ENCODE measurements at places on chromosomes 7 and 10.

GRCh38 chr10:103605359-103606096 lies 112.0 kb downstream of the NEURL1 start:
- DNase-seq = peak; percentile 60

- no peak for DNase-seq
Measured at GRCh38 chr7:131879424-131879823, 323.0 kb upstream of the PODXL start.

- no peak for DNase-seq
Measured at GRCh38 chr7:158416283-158416933, 171.2 kb downstream of the PTPRN2 start.

DNA sequence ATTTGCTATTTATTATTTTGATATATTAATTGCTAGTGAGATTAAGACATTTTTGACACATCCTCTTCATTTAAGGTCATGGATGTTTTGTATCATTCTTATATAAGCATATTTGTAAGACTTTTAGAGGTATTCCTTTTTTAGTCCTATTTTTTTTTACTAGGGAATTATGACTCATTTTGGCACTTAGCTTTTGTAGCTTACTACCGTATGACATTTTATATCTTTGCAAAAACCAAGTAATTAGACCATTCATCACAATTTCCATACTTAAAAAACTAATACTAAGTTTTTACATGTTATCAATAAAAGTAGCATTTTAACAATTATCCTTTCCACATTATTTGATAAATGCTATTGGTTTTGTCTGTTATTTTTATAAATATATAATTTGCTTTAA lies 41.6 kb downstream of the BMPR1A start:
- DNase-seq = peak; percentile 34

- no peak for DNase-seq
Measured at GRCh38 chr10:117689566-117689965, 147.0 kb downstream of the EMX2 start.

- DNase-seq = no peak
Measured at GRCh38 chr10:31756101-31756728, 172.4 kb downstream of the ARHGAP12 start.

DNA sequence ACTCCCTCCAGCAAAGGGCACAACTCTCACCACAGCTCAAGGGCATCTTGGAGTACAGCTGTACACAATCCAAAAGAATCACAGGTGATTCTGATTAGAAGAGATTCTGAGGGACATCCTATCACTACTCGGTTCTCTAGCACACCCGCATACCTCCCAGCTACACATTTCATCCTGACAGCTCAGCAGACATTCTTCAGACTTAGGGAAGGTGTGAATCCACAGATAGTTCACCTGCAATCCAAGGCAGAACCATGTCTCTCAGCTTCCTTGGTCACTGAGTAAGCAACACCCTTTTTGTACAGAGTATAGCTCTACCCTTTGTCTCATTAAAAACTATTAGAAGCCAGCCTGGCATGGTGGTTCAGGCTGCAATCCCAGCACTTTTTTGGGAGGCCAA lies 26.8 kb upstream of the FBXW4 start:
- DNase-seq = no peak

DNA sequence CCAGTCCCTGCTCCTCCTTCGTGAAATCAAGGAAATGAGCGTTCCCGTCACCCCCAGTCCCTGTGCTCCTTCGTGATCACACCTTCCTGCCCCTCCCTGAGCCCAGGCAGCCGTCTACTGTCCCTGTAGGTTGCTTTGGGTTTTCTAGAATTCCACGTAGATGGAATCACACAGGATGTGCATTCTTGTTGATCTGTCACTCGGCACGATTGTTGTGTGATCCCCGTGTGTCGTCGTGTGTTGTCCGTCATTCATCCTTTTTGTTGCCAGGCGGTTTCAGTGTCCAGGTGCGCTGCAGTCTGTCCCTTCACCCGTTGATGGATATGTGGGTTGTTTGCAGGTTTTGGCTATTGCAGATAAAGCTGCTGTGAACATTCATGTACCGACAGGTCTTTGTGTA lies 9.4 kb downstream of the MTG1 start:
- no peak for DNase-seq

DNA sequence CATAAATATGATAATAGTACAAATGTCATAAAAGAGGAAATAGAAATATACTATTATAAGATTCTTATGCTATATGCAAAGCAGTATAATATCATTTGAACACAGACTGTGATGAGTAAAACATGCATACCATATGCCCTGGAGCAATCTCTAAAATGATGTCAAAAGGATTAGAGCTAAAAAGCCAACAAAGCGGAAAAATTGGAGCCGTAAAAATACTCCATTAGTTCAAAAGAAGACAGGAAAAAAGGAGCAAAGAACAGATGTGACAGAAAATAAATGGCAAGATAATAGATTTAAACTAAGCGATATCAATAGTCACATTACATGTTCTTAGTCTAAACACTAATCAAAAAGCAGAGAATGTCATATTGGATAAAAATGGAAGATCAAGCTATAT lies 191.0 kb upstream of the PLPP4 start:
- no peak for DNase-seq

GRCh38 chr10:37125191-37125732 lies at the start of gene ANKRD30A:
Gene ANKRD30A (plus strand): TSS chr10:37125598. CDS start chr10:37125788, 190 bp downstream.
- no peak for DNase-seq
